ENCODE measurements at places on chromosomes 16 and 17.

DNA sequence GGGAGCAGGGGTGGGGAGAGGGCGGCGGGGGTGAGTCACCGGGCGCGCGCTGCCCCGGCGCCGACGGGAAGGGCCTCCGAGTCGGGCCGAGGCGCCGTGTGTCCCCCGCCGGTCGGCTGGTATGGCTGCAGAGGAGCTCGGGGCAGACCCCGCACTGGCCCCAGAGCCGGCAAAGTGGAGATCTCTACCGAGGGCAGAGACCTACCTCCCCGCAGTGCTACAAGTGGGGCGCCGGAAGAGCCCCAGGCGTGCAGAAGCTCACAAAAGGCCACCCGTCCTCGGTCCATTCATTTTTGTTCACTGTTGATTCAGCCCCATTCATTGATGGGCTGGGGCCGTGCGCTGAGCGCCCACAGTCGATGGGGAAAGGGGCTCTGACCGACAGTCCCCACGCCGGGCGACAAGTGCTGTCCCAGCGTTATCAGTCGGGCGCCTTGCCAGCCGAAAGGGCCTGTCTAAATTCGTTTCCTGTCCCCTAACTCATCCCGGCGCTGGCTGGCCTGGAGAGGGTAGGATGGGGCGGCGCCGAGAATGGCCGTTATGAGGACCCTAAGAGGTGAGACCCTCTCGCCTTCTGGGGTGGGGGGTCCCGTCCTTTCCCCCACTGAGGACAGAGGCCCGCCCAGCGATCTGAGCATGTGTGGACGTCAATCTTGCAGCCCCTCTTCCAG is 709 bp upstream of the ENO3 start:
- no peak for DNase-seq

DNA sequence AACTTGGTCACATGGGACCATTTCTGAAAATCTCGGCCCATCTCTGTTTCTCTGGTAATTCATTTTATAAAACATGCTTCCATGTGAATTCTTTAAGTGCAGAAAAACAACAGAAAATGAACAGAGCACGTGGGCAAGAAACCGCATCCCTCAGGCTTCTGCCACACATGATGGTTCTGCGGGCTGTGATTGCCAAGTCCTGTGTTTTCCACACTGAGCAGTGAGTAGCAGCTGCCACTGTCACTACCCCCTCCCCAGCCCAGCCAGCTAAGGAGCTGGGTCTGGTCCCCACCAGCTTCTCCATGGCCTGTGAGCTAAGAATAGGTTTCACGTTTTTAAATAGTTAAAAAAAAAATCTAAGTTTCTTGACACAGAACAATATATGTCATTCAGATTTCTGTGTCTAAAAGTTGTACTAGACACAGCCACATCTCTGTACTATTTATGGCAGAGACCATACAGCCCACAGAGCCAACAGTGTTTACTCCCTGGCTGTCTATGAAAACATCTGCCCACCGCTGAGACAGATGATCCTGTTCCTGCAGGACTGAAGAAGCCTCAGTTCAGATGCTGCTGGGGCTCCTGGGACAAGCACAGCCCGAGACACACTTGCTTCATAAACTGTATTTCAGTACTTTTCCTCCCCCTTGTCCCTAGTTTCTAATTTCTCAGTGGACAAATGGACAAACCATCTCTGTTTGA is 41.5 kb downstream of the USP22 start:
- DNase-seq, result no peak

- DNase-seq, result no peak
Measured at GRCh38 chr17:70493277-70493874, 324.0 kb downstream of the KCNJ2 start.

GRCh38 chr16:89139907-89140361 is 31.6 kb upstream of the CDH15 start:
- no peak for DNase-seq

- no peak for DNase-seq
Measured at GRCh38 chr17:1529863-1530262, 13.5 kb upstream of the INPP5K start.

- peak; percentile 100 for DNase-seq
Measured at GRCh38 chr17:7572588-7573323, 6.7 kb upstream of the CD68 start.

DNA sequence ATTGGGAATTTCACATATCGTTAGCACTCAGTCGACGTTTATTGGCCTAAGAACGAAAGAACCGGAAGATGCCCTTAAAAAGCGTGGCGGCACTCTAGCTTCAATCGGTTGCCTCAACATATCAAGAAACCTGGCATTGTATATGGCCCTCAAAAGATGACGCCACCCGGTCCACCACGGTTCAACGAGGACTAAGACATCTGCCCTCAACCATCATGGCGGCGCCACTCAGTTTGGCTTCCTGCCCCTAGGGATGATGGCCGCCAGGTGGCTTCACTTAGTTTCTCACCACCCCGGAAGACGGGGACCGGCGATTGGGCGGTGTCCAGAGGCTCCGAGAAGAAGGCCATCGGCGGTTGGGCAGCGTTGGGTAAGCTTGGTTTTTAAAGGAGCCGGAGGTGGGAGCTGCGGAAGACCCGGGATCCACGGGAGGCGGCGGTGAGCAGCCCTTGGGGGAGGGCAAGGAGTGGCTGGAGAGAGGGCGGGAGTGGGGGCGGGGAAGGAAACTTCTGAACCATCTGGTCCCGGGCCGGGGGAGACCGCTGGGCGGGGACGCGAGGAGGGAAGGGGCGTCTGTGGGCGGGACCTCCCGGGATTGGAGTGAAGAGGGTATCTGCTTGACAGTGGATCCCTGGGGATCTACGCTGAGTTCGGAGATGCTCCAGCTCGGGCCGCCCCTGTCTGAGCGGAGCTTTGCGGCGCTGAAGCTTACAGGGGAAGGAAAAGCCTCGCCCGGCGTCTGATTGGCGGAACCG is at the start of gene PRR14:
PRR14 (plus strand) TSS at position 592 of the 755 bp plus-strand sequence. CDS start 686 bp downstream, outside the sequence.
- DNase-seq, result peak; percentile 98

- DNase-seq, result no peak
Measured at GRCh38 chr16:66717776-66718175, 21.2 kb upstream of the CMTM4 start.

DNA sequence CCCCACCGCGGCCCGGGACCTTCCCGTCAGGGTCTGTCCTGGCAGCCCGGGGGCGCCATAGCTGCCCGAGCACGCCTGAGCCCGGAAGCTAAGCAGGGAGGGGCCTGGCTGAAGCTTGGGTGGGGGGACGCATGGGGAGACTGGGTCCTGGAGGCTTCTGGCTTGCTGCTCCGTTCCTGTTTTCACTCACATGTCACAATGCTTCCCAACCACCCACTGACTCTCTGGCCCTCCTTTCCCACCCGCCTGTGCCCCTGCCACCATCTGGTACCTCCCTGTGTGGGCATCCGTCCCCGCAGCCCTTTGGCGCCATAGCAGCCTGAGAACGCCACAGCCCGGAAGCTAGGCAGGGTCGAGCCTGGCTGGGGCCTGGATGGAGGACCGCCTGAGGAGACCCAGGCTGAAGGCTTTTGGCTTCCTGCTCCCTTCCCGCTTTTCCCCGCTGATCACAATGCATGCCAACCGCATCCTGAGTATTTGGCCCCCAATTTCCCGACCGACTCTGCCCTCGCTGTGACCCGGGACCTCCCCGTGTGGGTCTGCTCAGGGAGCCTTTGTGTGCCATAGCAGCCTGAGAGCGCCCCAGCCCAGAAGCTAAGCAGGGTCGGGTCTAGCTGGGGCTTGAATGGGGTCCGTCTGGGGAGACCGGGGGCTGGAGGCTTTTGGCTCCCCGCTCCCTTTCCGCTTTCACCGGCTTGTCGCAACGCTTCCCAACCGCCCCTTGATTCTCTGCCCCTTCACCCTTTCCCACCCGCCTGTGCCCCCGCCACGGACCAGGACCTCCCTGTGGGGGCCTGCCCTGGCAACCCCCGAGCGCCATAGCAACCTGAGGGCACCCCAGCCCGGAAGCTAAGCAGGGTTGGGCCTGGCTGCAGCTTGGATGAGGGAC is 2290.1 kb downstream of the TP53TG3F start:
- DNase-seq, result no peak

DNA sequence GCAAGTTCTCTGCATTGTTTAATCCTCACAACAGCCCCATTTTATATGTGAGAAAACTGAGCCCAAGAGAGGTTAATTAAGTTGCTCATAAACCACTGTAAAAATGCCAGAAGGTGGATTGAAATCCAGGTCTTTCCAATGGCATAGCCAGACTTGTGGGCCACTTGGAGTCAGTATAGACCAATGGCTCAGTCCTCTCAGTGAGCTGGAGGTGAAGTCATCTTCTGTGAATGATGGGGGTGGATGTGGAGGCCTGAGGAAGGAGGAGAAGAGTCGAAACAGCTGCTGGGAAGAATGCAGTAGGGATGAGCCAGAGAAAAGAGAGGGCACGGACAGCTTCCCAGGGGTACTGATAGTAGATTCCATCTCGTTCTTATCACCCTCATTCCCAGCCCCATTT is 213.4 kb downstream of the SOX9 start:
- DNase-seq, result no peak

DNA sequence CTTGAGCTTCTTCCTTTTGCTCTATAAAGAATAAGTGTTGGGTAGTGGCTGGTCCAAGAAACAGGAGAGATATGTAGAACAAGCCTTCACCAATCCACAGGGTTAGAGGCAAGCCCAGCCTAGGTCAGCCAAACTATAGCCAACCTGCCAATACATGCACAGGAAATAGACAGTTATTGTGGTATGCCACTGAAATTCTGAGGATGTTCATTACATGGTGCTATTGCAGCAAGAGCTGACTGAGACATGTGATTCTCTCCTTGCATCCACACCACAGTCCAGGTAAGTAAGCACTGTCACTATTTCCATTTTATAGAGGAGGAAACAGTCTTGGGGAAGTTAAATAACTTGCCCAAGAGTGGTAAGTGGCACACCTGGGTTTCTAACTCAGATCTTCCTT is 268.1 kb downstream of the NPIPA8 start:
- no peak for DNase-seq

GRCh38 chr17:6457688-6458459 is 13.6 kb downstream of the PIMREG start:
- no peak for DNase-seq

- no peak for DNase-seq
Measured at GRCh38 chr16:11047057-11047456, 102.7 kb downstream of the CLEC16A start.

DNA sequence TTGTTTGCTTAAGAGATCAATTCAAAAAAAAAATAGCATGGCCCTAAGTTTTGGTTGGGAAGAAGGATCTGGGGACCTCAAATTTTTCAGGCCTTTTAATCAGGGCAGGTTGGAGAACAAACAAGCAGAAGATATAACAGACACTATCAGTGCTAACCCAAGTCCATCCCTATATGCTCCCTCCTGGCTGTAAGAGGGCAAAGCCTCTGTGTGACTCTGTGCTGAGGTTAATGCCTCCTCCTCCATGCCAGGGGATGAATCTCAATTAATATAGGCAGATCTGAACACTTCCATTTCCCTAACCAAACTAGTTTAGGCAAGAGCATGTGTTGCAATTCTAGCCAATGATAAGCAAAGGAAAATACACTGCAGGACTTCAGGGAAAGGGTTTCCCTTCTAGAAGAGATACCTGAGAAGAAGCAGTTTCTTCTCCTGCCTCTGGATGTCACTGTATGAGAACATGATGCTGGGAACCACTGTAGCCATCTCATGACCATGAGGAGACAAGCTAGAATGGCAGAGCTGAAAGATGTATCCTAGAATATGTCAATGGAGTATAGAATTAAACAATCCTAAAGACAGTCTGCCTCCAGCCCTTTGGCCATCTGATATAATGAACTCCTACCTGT is 76.0 kb downstream of the CHD9NB start:
- no peak for DNase-seq

- no peak for DNase-seq
Measured at GRCh38 chr16:31694461-31694860, 166.8 kb downstream of the AHSP start.

DNA sequence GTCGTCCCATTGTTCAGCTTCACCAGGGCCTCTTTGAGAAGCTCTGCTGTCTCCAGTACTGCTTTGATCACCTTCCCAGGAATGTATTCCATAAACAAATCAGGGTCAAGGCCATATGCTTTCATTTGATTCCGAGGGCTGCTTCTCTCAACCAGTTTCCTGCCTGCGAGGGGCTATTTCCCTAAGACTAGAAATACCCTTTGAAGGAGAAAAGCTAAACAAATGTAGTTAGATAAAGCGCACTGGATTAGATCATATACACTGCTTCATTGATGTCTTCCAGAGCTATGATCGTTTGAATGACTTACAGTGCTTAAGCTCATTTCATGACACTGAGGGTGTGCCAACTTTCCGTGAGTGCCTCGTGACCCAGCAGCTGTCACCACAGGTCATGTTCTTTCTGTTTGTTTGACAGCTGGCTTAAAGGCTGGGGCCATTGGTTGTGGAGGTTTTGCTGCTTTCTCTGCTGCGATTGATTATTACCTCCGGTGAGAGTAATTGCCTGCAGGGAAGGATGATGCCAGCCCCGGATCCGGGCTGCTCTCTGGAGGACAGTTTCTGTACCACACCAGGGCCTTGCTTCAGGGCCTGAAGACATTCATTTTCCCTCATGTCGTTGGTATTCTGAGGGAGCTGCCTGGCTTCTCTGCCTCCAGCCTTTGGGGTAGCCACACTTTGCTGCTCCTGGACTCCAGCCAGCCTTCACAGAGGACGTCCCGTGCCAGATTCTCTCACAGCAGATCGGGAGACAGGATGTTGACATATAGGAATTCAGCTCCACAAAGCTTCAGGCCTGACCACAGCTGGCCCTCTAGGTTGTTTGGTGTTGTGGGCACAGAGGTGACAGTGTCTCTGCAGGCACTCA is 3.9 kb downstream of the TIMM22 start:
- no peak for DNase-seq

- DNase-seq, result no peak
Measured at GRCh38 chr17:81309140-81309858, 14.2 kb upstream of the SLC38A10 start.

DNA sequence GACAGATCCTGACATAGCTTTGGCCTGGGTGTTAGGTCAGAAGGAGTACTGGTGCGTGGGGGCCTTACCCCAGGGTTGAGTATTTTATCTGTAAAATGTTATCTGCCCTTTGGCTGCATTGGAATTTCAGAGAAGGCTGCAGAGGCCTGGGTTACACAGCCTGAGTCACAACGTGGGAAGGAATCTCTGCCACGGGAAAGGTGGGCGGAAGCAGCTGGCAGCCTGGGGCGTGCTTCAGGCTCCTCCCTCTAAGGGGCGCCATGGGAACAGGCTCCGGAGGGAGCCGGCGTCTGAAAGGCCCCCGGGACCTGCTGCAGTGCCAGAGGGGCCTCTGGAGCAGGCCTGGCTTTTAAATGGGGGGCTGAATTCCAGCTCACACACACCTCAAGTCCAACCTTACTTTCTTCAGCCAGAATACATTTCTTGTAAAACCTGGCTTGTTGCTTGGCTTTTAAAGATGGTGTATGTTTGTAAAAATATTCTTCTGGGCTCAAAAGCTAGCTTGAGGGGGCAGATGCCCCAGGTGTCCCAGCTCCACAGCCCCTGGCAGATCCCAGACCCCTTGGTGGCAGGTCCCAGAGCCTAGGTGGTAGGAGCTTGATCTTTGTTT is 142.2 kb downstream of the RAB11FIP4 start:
- DNase-seq, result no peak

GRCh38 chr17:45345554-45346215 is 28.9 kb upstream of the MAP3K14 start:
- no peak for DNase-seq

GRCh38 chr17:62809656-62810055 is 1.5 kb upstream of the MARCHF10 start:
- no peak for DNase-seq
